ENCODE measurements at places on chromosomes 3 and 15. TPM values are rescaled to one million over a fixed set of nuclear protein-coding genes. Genes with fewer than 3 reads are reported as not detected.

DNA sequence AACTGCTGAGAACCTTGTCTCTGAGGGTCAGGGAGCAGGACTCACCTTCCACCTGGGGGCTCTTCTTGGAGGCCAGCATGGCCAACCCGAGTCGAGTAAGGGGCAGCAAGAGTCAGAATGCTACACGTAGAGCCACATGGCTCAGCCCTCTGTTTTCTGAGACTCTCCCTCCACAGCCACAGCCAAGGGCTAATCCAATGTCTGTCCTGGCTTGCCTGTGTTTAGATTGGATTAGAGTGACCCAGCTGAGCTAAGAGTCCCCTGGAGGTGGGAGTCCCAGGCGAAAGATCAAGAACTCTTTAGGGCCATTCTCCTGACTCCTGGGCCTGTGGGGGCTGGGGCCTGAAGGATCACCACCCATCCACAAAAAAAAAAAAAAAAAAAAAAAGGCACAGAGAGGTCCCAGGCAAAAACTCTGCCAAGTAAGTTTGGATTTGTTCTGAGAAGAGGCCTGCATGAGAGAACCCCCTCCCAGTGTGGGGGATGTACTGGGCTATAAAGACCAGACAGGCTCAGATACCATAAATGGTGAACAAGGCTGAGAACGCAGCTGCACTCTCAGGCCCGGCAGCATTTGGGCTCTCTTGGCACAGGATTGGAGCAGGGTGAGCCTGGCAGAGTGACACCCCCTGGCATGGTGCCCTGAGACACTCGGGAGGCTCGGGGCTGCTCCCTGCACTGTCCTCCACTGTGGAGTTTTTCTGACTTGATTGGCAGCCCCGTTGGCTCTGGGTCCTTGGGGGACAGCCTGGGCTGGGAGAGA lies 88.0 kb upstream of the OSBPL11 start:
- H3K27ac ChIP-seq, result no peak overlapping the region
- no peak overlapping the region for H3K4me3 ChIP-seq

DNA sequence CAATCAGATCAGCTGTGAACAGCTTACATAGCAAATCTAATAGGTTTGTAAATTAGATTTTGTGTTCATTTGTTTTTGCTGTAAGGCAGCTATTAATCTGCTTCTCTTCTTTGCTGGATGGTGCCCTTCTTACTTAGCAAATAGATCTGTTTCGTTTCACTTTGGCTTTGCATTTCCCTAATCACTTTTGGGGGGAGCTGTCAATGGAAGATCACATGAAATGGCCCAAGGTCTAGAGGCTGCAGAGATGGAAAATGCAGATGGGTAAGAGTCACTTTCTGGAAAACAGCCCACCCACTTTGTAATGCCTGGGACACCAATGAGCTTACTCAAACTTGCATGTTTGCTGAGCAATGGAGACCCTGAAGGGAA lies 36.4 kb downstream of the ST8SIA2 start:
- no peak for DNase-seq
- no peak overlapping the region for H3K27ac ChIP-seq
- H3K27me3 ChIP-seq, result no peaks in the 10 kb centered on the region
- no peaks in the 10 kb centered on the region for H3K36me3 ChIP-seq
- no peak overlapping the region for H3K4me3 ChIP-seq

- H3K4me3 ChIP-seq, result no peak overlapping the region
- no peak for DNase-seq
- H3K36me3 ChIP-seq, result no peaks in the 10 kb centered on the region
Observed at GRCh38 chr3:74883690-74884089, 269.2 kb upstream of the CNTN3 start.

DNA sequence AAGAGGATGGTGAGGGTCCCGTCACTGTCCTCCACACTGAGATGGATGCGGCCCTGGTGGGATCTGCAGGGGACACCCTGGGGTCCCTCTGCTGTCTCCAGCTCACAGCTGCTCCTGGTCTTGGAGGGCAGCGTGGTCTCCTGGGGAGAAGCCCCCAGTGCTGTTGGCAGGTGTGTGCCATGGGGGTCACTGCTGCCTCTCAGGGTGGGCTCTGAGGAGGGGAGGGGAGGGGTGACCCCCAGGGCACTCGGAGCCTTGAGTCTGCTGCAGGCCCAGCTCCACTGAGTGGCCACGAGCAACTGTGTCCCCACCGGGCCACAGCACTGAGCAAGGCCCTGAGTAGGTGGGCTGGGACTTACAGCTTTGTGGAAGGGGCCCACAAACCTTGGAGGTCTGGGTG lies 34.7 kb downstream of the KLHL25 start:
- no peak overlapping the region for H3K4me3 ChIP-seq
- H3K4me1 ChIP-seq, result no peaks in the 10 kb centered on the region
- H3K36me3 ChIP-seq, result no peaks in the 10 kb centered on the region
- no peaks in the 10 kb centered on the region for H3K27me3 ChIP-seq

DNA sequence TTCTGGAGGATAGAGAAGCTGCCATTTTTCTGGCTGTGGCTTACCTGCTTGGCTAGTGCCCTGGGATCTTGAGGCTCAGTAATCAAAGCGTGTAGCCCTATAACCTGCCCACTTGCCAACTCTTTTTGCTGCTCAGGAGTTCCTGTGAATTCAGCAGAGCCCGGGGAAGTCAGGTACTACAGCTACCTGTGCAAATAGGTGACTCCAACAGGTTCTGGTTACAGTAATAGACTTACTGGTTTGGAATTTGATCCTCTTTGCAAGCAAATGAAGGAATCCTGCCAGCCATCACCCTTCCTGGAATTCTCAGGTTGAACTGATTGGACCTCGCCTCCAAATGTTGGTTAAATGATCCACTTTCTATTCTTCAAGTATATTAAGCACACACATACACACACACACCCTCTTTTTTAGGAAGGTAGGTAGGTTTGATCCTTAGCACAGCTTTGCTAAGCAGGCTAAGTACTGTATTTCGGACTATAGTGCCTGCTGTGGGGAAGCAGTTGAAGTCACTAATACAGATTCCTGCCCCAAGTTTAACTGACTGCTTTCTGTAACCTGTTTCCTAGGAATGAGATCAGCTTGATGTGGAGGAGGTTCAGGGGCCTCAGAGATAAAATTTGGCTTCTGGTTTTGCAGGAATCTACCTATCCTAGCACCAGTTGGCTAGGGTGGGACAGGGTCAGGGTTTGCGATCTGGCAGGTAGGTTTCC lies 2.3 kb downstream of the PPCDC start:
- H3K27me3 ChIP-seq, result no peaks in the 10 kb centered on the region
- H3K4me1 ChIP-seq, result peaks cover 43% of the 10 kb centered on the region
- H3K4me3 ChIP-seq, result no peak overlapping the region
- no peaks in the 10 kb centered on the region for H3K36me3 ChIP-seq
- no peak overlapping the region for H3K27ac ChIP-seq

The CGGBP1 gene
- 71.6 TPM for total RNA-seq

The GP9 gene
- total RNA-seq, result 4.3 TPM

The RTP3 gene
- not detected for total RNA-seq

The FBXO40 gene
- not detected for total RNA-seq

The GORASP1 gene
- total RNA-seq, result 71.1 TPM

The CNTN6 gene
- 13.1 TPM for total RNA-seq

The ROBO2 gene
- total RNA-seq, result 19.9 TPM

The ST3GAL6 gene
- total RNA-seq, result 26.6 TPM
